Esophagus muscularis mucosa (tissue), 4 donors: ENCODE measurements at places on chromosomes 5 and 9. TPM values are rescaled to one million over a fixed set of nuclear protein-coding genes. Genes with fewer than 3 reads are reported as not detected.

Gene NR5A1
- total RNA-seq = not detected

GRCh38 chr5:174951151-174951780 lies 226.9 kb downstream of the MSX2 start:
- no peak for DNase-seq

DNA sequence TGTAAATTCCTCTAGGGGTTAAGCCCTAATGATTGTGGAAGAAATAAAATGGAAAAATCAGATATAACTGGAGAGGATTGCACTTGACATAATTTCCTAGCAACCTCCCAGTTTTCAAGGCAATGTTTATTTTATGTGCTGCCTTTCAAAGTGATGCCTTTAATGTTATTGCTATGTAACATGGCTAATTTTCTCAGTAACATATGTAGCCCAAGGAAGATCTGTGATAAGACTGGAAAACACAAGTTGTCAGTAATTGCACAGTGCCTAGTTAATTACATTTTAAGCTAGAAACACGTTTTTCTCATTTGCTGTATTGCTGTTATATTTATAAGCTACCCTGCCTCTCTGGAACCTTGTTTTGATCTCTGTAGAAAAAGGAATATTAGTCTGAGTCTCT lies 49.2 kb upstream of the KCNN2 start:
- no peak for DNase-seq

Gene PAPPA
- 5.0 TPM for total RNA-seq

DNA sequence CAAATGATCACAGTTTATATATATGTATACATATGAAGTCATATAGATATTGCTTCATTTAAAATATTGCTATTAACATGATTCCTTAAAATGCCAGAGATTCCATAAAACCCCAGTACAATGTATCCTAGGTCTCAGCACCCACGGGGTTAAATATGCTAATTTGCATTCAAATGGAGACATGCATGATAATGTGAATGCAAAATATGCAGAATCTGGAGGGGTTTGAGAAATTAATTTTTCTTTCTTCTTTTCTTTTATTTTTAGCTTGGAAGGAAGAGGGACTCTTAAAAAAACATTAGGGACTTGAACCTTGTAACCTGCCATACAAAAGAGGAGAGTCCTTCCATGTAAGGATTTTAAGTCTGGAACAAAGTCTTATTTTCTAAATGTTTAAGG lies 211.9 kb downstream of the MEF2C start:
- DNase-seq = no peak

DNA sequence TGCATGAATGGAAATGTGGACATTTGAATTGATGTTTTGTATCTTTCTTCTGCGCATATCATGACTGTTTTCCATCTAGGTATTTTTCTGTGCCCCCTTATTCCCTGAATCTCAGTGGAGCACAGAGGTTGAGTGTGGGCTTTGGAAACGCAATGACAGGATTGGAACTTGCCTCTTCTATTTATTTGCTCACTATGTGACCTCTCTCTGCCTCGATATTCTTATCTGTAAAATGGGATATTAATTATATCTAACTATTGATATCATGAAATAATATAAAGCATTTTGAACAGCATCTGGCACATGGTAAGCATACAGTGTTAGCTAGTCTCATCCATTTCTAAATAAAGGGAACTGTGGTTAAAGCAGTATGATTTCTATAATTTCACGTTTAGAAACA lies 26.0 kb downstream of the HABP4 start:
- no peak for DNase-seq

DNA sequence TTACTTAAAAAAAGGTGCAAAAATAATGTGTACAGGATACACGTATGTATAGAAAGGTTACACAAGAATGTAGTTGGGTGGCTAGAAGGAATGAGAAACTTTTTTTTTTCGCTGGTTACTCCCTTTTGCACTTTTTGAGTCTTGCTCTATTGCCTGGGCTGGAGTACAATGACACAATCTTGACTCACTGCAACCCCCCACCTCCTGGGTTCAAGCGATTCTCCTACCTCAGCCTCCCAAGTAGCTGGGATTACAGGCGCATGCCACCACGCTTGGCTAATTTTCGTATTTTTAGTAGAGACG lies 15.8 kb downstream of the FBXW11 start:
- no peak for DNase-seq

DNA sequence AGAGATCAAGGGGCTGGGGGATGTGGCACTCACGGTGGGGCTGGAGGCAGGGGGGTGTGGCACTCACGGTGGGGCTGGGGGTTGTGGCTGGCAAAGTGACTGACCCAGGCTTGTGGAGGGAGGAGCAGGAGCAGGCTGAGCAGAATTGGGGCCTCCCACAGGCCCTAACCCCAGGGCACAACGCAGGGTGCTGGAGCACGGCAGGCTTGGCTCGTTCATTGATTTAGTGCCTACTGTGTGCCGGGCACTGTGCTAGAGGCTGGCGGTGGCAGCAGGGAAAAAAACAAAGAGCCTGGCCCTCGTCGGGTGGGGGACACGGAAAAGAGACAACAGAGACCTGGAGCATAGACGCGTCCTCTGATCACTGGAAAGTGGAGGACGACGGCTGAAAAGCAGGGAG lies 80.9 kb downstream of the HMCN2 start:
- no peak for DNase-seq

DNA sequence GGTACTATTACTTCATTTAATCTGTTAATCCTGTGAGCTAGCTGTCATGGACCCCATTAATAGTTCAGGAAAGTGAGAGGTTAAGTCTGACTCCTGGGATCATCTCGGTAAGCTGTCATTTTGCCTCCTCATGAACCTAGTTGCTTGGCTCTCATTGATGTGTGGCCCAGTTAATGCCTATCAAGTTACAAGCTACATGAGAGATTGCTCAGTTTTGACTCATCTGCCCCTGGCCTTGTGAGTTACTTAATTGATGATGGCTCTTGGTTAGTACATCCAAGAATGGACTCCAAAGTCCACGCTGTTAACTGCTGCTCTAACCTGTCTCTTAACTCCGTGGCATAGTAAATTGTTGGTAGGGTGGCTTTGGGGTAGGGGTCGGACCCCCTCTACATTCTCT lies 23.9 kb downstream of the LARP1 start:
- DNase-seq = no peak

Gene COL23A1
- 0.83 TPM for total RNA-seq

Gene FOXD4L4
- total RNA-seq = not detected

Gene HIGD2A
- 154 TPM for total RNA-seq

DNA sequence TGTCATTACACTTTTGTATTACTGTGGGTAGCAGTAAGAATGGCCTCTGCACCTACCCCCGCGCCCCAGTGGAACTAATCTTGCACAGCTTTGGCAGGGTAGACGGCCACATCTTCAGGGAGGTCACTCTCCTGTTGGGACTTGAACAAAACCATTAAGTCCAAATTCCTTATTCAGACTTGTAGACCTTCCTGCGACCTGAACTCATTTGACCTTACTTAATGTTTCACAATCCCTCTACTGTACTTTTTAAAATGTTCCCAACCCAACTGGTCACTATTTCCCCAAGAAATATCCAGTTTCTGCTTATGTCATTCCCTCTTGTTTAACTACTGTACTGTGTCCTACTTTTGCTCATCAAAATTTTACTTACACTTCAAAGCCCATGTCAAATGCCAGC lies 5.3 kb upstream of the FAM120AOS start:
- no peak for DNase-seq

DNA sequence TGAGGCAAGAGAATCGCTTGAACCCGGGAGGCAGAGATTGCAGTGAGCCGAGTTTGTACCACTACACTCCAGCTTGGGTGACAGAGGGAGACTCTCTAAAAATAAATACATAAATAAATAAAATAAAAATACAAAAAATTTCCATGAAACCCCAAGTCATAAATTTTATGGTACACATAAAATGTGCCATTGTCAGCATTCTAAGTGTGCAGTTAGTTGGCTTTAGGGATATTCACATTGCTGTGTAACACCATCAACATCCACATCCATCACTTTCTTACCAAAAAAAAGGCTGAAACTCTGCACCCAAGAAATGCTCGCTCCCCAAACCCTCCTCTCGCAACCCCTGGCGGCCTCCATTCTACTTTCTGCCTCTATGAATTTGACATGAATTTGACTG lies 135.2 kb downstream of the GAPVD1 start:
- DNase-seq = no peak

Gene BTNL3
- not detected for total RNA-seq
